ENCODE measurements at places on chromosomes 11 and 22.

GRCh38 chr11:70590356-70590991 is 192.1 kb downstream of the CTTN start:
- DNase-seq, result no peak

GRCh38 chr11:5610446-5610845 is 14.0 kb downstream of the TRIM6 start:
- DNase-seq, result no peak

- DNase-seq, result no peak
These were observed 39.6 kb downstream of the ARRB1 start for GRCh38 chr11:75311858-75312288.

DNA sequence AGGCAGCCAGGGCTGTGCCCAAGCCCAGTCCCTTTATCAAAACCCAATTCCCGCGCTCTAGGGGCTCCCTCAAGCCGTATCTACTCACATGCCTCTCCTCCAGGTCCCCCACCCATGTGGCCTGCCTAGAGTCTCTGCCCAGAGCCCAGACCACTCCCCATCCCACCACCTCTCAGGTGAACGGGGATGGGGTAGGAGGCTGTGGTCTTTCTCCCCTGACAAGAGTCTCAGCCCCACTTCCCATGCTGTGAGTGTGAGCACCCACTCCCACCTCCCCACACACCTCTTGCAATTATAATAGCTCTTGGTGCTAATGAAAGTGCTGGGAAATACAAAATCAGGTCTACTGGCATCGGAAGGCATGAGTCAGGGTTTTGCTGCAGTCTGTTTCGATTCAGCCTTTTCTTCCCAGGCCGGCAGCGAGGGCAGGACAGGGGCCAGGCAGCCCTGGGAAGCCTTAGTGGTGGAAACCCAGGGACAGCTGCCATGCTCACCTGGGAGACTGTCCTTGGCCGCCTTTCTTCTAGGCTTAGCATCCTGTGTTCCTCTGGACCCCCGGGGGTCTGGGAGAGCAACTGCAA is 16.7 kb upstream of the TMPRSS4 start:
- DNase-seq, result no peak

DNA sequence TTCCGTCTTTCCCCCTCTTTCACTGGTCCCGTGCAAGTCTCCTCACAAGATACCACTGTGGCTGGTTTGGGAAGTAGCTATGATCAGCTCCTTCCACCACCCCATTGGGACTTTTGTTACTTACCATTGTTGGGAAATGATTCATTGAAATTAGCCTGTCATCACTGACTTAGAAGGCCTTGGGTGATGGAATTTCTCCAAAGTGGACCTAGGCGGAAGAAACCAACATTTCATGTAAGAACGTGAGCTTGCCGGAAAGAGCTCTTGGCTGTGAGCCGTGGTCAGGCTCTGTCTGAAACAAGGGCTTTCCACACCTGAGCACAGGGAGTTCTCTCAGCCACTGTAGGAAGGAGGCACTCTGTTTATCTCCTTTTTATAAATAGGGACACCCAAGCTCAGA is 23.5 kb upstream of the CRYBB3 start:
- no peak for DNase-seq

DNA sequence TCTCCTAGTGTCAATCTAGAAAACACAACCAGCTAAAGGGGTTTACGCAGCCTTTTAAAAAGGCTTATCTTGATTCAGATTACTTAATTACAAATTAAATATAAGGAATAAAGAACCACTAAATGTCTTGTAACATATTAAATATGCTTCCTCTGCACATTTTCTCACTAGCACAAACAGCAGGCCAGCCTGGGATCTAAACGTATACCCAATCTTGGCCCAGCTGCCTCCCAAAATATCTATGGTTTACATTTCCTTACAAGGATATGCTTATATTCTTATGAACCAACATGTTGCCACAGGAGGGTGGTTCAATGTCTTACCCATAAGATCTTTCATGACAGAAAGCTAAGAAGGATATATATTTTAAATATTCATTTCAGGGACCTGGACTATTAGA is 7.7 kb downstream of the LGR4 start:
- DNase-seq, result no peak

GRCh38 chr11:112734207-112734606 is 227.0 kb upstream of the NCAM1 start:
- no peak for DNase-seq

GRCh38 chr11:47033439-47033838 is 96.9 kb downstream of the CSTPP1 start:
- no peak for DNase-seq

DNA sequence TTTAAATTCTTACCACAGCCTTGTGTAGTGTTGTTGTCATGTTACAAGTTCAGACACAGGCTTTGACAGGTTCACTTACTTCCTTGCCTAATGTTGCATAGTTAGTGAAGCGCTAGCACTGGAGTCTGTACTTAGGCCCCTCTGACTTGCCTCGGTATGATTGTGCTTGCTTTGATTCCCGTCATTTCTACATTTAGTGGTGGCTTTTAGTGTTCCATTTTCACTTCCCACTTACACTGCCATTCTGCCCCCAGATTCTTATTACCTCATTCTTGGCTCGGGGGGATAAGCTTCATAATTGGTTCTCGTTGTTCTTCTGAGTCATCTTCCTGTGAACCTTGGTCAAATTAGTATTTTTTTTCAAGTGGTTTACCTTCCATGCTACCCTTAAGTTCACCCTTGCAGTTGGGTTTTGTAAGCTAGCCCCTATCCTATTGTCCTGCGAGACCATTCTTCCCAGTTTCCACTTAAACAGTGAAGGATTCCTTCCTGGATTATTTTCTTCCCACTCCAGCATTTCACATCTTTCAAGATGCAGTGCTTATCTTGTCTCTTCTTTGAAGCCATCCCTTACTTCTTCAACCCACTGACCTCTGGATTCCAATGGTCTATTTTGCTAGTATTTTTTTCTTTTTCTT is 68.7 kb downstream of the DDX10 start:
- peak; percentile 20 for DNase-seq

DNA sequence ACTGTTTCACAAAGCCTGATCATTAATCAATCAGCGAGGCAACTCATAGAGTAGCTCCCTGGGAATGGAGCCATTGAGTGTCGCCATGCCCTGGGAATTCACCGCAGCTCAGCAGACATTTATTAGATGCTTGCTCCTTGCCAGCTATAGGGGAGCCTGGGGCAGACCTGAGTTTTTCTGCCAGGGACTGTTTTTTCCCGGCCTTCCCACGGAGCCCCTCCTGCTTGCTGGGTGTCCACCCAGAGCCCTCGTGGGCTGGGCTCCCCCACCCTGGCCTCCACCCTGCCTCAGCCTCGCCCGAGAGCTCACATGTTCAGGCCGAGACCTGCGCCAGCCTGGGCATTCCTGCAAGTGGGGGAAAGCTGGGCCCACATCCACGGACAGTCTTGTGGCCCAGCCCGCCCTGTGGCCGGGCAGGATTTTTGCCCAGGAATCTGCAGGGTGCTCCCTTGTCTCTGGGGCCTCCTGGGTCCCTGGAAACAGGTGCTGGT is 64.9 kb downstream of the SMIM38 start:
- DNase-seq, result no peak

DNA sequence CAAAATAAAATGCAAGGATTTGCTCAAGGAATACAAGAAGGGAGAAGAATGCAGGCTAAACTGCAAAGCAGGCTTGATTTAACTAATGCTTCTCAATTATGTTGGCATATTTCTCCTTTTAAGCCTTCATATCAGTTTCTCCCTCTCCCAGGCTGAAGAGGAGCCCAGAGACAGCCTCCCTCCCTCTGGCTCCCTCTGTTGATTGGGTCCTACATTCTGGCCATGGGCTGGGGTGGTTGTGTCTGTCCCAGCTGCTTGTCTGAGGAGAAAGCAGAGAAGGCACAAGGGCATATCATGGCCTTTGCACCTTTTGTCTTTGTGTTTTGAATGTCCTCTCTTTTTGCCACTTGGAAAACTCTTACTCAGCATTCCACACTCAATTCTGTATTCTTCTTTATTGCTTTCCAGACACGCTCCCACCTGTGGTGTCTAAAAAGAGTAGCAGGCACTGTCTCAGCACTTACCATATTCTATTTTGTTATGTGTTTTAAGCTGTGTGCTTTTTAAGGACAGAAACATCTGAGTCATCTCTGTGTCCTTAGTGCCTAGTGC is 77.4 kb downstream of the INSC start:
- DNase-seq, result no peak

GRCh38 chr22:37823134-37823985 is at the start of gene GALR3:
Gene GALR3 (plus strand): TSS chr22:37823382. CDS start chr22:37823407, 25 bp downstream.
- no peak for DNase-seq

DNA sequence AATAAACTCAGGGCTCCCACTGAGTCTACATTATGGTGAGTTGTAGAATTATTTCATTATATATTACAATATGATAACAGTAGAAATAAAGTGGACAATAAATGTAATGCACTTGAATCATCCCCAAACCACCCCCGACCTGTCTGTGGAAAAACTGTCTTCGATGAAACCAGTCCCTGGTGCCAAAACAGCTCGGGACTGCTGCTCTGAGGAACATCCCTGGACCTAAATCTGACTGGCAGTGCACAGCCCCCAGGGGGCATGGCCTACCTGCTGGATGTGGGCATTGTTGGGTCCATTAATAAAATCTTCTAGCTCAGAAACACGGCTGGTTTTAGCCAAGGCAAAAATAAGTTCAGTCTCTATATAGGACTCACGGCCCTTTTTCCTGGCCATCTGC is 29.3 kb upstream of the SLC25A1 start:
- DNase-seq, result no peak

DNA sequence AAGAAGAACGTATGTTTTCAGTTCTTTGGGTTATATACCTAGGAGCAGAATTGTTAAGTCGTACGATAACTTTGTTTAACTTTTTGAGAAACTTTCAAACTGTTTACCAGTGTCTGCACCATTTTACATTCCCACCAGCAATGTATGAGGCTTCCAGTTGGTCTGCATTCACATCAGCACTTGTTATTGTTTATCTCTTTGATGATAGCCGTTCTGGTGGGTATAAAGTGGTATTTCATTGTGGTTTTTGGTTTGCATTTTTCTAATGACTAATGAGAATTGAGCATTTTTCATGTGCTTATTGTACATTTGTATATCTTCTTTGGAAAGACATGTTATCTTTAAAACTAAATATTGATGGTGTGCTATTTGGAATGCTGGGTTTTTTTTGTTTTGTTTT is 59.8 kb downstream of the KDM2A start:
- no peak for DNase-seq

GRCh38 chr22:27720860-27721259 is 80.7 kb downstream of the MN1 start:
- DNase-seq, result no peak

DNA sequence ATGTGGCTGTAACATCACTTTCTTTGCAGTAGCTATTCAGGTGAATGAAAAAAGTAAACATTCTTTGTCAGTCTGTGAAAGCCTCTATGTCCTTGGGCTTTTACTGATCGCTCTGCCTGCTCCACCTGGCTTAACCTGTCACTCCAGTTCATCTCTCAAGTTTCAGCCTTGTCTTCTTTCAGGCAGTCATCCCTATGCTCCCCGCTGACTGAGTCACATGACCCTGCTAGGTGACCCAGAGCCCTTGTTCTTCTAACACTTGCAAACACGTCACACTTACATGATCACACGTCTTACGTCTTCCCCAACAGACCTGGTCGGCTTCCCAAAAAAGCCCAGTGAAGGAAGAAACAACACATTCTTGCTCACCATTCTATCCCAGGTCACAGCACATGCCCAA is 499.3 kb upstream of the TENM4 start:
- DNase-seq, result no peak

GRCh38 chr22:17260950-17261349 is 41.7 kb upstream of the ADA2 start:
- DNase-seq, result no peak

- no peak for DNase-seq
These were observed 355.2 kb downstream of the RAB38 start for GRCh38 chr11:87820011-87820410.

DNA sequence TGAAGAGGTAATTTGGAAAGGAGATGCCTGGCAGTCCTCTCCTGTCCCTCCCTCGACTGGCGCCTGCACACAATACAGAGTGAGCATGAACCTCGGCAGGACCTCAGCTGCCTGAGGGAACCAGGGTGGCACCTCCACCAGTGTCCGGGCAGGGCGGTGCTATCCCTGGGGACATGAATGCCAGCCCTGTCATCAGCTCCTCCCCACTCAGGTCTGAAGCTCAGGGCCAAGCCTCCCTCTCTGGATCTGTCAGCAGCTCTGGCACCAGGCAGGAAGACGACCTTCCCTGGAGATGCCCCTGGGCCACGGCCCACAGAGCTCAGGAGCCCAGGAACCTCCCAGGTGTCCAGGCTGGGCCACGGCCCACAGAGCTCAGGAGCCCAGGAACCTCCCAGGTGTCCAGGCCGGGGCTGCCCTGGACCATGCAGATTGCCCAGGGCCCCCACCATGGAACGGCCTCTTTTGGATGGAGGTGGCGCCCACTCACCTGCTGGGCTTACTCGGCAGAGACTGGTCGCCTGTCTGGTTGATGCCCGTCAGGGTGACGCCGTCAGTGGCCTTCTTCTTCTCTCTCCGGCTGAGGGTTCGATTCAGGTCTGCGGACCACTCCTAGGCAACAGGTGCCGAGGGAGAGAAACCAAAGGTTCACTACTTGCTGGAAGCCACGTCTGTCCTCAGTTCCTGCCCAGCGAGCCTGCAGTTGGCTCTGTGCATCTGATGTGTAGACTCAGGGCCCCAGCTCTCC is 21.7 kb upstream of the ARFGAP3 start:
- no peak for DNase-seq

- no peak for DNase-seq
These were observed 17.6 kb downstream of the F2 start for GRCh38 chr11:46736615-46737014.

- no peak for DNase-seq
These were observed 15.2 kb upstream of the VPS37C start for GRCh38 chr11:61176446-61176845.

- DNase-seq, result no peak
These were observed 344.7 kb downstream of the BUD13 start for GRCh38 chr11:116427903-116428637.

DNA sequence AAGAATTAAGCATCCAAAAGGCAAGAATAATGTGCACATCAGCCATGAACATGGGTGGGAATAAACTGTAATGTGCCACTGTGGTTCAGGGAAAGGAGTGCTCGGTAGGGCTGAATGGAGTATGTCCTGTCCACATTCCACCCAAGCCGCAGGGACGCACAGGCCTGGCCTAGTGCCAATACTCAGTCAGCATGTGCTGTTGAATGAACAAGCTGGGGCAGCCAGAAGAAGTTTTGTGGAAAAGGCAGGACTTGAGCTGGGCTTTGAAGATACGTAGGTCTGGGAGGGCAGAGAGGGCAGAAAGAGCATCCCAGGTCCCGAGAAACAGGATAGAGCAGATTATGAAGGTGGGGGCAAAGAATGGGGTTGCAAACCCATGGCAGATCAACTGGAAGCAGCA is 60.0 kb upstream of the PLET1 start:
- DNase-seq, result no peak

- DNase-seq, result no peak
These were observed 44.4 kb upstream of the WNT11 start for GRCh38 chr11:76250520-76251225.

GRCh38 chr11:35303596-35304385 is 115.6 kb downstream of the SLC1A2 start:
- DNase-seq, result no peak

DNA sequence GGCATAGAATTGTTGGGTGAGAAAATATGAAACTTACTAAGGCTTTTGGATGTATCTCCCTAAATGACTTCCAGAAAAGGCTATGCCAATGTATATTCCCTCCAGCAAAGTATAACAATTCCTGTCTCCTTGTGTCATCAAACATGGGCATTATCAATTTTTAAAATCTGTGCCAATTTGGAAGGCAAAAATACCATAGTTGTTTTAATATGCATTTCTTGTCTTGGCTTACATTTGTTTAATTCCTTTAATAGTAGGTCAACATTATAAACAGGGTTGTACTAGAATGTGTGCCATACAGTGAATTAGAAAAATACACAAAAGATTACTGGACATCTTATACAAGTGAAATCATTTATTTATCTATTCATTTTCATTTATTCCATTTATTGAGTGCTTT is 41.6 kb downstream of the DCUN1D5 start:
- DNase-seq, result no peak
